ENCODE measurements at places on chromosomes 3 and 15. TPM values are rescaled to one million over a fixed set of nuclear protein-coding genes. Genes with fewer than 3 reads are reported as not detected.

The NTRK3 gene
- under 0.01 TPM for total RNA-seq

The SELENOS gene
- total RNA-seq, result 82.7 TPM

GRCh38 chr3:127720985-127721935 lies 48.5 kb downstream of the ABTB1 start:
- DNase-seq, result no peak

DNA sequence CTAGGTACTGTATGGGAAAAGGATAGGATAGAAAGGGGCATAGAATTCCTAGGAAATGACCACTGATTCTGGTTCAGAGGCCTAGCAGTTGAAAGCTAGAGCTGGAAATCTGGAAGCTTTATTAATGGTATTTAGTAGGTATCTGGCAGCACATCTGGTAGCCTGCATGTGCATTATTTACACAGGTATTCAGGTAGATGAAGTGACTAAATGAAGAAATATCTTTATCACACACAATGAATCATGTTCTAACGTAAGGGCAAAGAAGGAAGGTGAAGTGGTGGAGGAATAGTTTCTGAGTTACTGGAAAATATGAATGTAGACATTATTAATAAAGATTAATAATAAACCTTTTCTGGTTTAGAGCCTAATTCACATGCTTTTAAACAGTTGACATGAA lies 119.9 kb downstream of the MBNL1 start:
- DNase-seq, result no peak

DNA sequence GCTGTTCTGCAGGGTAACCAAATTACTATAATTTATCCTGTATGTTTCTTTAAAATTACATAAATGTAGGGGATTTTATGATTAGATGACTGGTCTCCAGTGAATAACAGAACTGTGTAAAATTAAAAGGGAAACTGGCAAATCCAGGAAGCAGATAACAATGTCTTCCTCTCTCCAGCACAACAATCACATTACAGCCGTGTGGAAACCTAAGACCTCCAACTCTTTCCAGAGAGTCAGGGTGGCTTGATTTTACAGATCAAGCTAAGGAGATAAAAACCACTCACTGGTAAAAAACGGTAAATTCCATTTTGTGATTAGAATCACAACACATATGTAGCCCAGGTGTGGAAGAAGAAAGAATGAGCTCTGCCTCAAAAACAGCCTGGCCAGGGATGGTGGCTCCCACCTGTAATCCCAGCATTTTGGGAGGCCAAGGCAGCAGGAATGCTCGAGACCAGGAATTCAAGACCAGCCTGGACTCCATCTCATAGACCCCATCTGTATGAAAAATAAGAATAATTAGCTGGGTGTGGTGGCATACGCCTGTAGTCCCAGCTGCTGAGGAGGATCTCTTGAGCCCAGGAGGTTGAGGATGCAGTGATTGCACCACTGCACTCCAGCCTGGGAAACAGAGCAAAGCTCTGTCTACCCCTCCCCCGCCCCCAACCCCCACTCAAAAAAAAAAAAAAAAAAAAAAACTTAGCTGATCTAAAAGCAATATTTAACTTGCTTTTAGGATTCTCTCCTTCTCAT lies 29.0 kb downstream of the IL17RD start:
- DNase-seq, result peak; percentile 20

DNA sequence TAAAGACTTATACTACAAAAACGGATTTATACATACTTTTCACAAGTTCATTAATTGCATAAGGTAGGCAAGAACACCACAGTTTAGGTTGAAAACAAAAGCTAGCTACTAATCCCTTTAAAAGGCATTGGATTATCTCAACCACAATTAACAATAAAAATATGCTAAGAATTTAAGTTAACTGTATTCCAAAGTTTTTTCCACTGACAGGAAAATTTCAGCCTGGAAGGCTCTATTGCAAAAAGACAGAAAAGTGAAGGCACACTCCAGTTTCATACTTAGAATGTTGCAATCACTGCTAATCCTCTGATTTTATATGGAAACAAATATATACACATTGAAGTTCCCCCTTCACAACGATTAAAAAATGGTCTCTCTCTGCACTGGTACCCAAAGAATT lies 71.5 kb downstream of the TJP1 start:
- DNase-seq, result no peak

DNA sequence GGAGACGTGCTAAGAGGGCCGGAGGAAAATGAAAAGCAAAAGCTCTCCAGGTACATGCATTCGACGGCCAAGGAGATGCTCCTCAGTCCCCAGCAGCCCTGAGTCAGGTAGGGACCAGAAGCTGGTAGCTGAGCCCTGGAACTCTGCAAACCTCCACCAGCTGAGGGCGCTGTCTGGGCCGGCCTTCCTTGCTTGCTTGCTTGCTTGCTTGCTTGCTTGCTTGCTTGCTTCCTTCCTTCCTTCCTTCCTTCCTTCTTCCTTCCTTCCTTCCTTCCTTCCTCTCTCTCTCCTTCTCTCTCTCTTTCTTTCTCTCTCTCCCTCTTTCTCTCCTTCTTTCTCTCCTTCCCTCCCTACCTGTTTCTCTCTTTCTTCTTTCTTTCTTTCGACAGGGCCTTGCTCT lies 94.6 kb upstream of the RASGRF1 start:
- DNase-seq, result peak; percentile 17

Measured in dermis blood vessel endothelial cell (primary cell).